ENCODE measurements at places on chromosomes 7 and 10.
A peak's percentile ranks its signal among the peaks of the same experiment; 100 is the strongest.

DNA sequence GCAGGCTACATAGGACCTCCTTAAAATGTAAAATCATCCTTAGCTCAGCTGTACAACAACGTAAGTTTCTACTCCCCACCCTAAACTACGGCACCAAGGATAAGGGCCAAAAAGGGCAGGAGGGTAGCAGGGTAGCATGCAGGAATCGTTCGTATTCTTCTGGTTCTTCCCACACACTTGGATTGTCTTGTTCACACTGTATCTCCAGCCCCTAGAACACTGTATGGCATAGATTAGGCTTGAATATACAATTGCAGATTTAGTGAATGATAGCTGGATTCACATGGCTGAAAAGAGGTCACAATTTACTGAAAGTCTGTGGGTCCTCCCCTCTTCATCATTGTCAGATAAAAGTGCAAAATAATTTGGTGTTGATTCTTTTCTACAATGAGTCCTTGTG, 28.2 kb upstream of the PRKAR2B start:
- DNase-seq = no peak

- no peak for DNase-seq
Measured at GRCh38 chr7:55258631-55259030, 106.5 kb upstream of the LANCL2 start.

DNA sequence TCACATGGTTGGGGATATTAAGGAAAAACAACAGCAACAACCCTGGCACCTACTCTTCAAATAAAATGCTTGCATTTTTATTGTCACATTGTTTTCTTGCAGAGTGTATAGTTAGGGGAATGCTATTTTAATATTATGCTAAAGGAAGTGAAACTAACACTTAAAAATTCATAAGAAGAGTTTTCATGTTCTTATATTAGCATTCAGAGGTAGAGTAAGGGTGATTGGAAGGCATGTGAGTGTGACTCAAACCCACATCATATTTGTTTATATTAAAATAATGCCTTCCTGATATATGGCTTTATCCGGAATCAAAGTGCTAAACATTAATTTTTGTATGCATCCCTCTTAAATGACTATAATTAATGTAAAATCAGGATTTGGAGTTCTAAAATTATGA, 59.8 kb upstream of the TES start:
- no peak for DNase-seq

DNA sequence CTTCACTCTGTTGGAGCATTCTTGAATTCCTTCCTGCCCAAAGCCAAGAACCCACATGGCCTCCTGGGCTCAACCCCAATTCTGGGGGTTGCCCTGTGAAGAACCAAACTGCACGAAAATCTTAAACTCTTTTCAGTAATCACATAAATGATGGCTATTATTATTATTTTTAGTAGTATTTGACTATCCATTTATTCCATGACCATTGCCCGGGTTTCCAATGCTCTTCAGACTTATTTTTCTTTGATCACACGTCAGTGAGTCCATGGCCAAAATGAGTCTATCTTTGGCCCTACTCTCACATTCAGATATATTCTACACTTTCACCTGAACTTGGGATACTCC, 185.9 kb downstream of the AVL9 start:
- DNase-seq = no peak

DNA sequence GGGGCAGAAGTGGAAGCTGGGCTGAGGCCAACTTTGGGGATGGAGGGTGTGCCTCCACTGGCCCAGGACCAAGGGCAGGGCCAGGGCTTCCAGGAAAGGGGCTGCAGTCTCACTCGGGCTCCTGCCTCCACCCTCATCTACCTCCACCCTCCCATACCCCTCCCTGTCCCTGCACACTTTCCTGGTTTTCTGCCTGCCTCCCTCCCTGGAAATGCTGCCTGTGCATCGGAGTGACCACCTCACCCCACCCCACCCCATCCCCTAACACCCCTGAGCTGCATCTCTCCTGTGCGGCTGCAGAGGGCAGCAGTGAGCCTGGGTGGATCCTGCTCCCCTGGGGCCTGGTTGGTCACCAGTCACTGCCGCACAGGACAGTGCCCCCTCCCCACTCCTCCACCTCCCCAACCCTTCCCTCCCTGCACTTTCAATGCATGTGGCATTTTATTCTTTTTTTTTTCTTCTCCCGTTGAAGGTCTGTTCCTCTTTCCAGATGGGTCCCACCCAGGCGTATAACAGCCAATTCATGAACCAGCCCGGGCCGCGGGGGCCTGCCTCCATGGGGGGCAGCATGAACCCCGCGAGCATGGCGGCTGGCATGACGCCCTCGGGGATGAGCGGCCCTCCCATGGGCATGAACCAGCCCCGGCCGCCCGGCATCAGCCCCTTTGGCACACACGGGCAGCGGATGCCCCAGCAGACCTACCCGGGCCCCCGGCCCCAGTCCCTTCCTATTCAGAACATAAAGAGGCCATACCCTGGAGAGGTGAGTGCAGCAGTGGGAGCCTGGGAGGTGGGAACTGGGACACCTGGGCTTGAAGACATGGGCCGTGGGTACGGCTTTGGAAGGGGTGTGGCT, 54.1 kb upstream of the PPIF start:
- DNase-seq = no peak

DNA sequence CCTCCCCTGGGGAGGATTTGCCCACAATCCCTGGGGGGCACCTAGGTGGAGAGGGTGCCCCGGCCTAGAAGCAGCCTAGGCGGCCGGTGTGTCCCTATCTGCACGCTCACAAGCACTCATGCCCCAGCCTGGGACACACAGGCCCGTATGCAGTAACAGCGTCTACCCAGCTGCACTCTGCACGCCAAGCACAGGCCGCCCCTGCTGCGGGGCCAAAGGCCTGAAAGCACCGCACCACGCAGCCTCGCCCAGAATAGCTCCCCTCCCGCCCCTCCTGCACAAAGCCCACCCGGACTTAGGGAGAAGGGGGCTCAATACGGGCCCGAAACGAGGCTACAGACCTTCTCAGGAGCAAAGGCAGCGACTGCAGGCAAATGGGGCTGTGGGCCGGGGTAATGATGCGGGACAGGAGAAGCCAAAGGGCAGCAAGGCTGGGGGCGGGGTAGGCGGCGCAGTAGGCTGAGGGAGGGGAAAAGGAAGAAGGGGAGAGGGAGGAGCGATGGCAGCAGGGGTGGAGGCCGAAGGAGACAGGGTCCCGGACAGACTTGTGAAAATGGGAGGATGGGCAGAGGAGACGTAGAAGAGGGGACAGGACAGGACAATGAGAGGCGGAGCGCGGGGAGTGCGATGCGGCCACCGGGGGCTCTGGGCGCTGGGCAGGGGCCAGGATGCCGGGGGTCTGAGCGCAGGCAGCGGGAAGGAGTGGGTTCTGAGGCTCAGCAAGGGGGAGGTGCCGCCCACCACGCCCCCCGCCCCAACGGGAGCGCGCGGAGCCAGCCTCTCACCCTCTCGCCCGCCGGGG, 544 bp downstream of the GPRIN2 start:
- DNase-seq = peak; percentile 50

DNA sequence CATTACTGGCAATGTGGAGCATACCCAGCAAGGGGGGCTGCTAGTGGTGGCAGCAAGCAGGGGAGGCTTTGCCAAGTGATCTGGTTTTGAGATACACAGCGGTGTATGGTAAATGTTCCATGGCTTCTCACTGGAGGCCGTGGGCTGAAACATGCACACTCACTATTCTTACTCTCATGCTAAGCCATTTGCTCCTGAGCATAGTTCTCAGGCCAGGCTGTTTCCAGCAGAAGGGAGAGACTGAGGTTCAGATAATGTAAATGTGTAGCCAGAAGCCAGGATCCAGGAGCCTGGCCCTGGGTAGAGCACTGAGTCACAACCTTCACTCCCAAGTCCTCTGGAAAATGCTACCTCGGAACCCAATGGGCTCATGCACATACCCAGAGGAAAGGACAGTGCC, 757.9 kb downstream of the GRID1 start:
- no peak for DNase-seq

DNA sequence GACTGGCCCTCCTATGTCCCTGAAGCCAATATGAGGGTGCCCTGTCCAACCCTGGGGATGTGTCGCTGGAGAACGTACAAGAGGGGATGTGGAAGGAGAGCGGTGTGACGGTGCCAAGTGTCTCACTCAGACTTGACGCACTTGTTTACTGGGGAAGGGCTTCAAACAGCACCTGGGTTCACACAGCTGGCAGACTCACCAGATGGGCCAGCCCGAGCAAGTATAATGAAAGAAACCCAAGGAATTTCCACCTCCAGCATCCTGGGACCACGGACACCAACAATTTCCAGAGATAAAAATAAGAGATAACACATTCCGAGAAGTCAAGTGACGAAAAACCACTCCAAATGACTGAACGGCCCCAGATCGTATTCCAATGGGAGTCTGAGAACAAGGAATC, 5.3 kb downstream of the ATP5MF start:
- DNase-seq = peak; percentile 6

GRCh38 chr7:143015926-143016490, 10.9 kb downstream of the OR9A2 start:
- no peak for DNase-seq

DNA sequence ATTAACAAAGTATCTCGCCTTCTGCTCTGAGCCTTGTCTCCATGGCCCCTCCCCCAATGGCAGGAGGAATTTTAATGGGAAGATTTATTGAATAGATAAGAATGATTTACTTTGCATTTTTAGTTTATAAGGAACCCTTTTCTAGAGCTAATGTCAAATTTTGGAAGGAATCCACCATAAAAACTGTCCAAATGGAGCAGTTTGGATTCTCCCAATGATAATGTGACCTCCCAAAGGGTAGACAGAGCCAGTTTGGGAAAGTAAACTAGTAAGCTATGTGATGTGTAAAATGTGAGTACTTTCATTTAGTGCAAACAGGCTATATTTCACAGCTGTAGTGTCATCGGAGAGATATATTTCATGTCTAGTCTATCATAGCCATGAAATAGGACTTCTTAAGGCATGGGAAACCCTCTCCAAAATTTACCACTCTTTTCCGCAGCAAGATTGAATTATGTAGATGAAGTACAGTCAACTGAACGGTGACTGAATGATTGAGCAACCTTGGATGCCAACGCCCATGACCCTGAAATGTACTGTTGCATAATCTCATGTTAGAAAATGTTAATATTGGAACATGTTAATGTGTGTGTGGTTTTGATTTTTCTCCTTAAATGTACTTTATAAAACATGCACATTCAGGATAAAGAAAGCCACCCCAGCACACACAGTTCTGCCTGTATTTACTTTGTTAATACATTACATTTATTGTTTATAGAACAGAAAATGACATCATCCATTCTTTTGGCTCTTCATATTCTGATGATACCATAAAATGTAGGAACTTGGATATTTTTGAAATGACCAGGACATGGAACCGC, 140.6 kb downstream of the NRP1 start:
- no peak for DNase-seq

GRCh38 chr10:21526860-21527597, 1.5 kb upstream of the SKIDA1 start:
- peak; percentile 34 for DNase-seq

DNA sequence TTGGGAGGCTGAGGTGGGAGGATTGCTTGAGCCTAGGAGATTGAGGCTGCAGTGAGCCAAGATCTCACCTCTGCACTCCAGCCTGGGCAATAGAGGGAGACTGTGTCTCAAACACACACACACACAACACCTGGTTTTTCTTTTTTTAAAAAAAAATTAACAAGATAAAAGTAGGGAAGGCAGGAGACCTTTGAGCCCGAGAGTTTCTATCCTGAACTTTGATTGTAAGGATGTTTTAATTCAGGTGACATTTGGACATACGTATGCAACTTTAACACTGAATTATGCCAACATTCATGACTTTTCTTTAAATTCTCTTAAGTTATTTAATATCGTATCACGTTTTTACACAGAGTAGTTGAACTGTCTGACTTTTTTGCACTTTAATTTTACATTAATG, 11.7 kb upstream of the CYP2E1 start:
- no peak for DNase-seq
